Diencephalon (tissue), 1 donor: ENCODE measurements at places on chromosomes 2 and 18. TPM values are rescaled to one million over a fixed set of nuclear protein-coding genes. Genes with fewer than 3 reads are reported as not detected.

The NEU2 gene
- not detected for total RNA-seq

The NDC80 gene
- 14.3 TPM for total RNA-seq

The HNRNPA3 gene
- total RNA-seq = 92.7 TPM

The ANTXR1 gene
- total RNA-seq = 24.7 TPM

The FAM124B gene
- 11.5 TPM for total RNA-seq

The GCG gene
- not detected for total RNA-seq

The LRATD1 gene
- total RNA-seq = 63.2 TPM

The UGT1A8 gene
- not detected for total RNA-seq

The LRP1B gene
- 78.0 TPM for total RNA-seq

The HOXD3 gene
- total RNA-seq = not detected

The ECEL1 gene
- 27.0 TPM for total RNA-seq

The GRB14 gene
- 12.5 TPM for total RNA-seq

The MAPK4 gene
- total RNA-seq = 33.2 TPM

The ITPRIPL1 gene
- 1.6 TPM for total RNA-seq

The RNF152 gene
- 144 TPM for total RNA-seq

The EFR3B gene
- total RNA-seq = 72.9 TPM

The TUBA4B gene
- 1.2 TPM for total RNA-seq

The DGUOK gene
- 57.9 TPM for total RNA-seq

The EPHA4 gene
- total RNA-seq = 190 TPM

The MAP3K19 gene
- total RNA-seq = 9.5 TPM

The EIPR1 gene
- total RNA-seq = 42.2 TPM

The TUBA3E gene
- not detected for total RNA-seq

The UGT1A10 gene
- not detected for total RNA-seq

The BMP10 gene
- total RNA-seq = not detected

The NETO1 gene
- 50.7 TPM for total RNA-seq

The GPR55 gene
- total RNA-seq = not detected

The CNRIP1 gene
- total RNA-seq = 80.5 TPM

The REG1B gene
- total RNA-seq = not detected

The CRYGD gene
- total RNA-seq = 3.7 TPM

The NT5C1B gene
- not detected for total RNA-seq

The UGT1A5 gene
- not detected for total RNA-seq

The SLC9A4 gene
- 0.69 TPM for total RNA-seq

The MYOM1 gene
- 10.4 TPM for total RNA-seq

The TRABD2A gene
- 2.5 TPM for total RNA-seq

The CFAP53 gene
- total RNA-seq = 3.2 TPM

The FBXO15 gene
- 7.2 TPM for total RNA-seq

The CDCA7 gene
- total RNA-seq = 21.9 TPM

The TDRD15 gene
- total RNA-seq = under 0.01 TPM

The IL37 gene
- total RNA-seq = not detected

The SRD5A2 gene
- total RNA-seq = 0.23 TPM

The CCDC141 gene
- total RNA-seq = 3.5 TPM

The C1QL2 gene
- 2.3 TPM for total RNA-seq

The ATRAID gene
- total RNA-seq = 57.7 TPM

The GLI2 gene
- total RNA-seq = 1.2 TPM
